ENCODE measurements at places on chromosomes 7 and 10.
A peak's percentile ranks its signal among the peaks of the same experiment; 100 is the strongest.

DNA sequence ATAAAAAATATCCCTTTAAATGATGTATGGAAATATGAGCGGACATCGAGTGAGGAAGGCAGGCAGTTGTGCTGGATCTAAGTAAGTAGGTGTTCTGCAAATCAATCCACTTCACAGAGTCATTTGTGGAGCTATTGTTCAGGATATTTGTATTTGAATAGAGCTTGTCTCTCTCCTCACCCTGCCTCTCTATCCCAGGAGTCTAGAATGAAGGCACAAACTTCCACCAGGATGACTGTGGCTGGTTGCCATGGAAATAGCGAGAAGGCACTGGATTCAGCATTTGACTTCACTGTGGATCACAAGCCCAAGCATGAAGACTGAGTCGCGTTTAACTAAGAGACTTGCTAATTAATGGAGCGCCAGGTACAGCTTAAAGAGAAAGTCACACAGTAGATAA, 53.2 kb downstream of the NPY start:
- DNase-seq: no peak

DNA sequence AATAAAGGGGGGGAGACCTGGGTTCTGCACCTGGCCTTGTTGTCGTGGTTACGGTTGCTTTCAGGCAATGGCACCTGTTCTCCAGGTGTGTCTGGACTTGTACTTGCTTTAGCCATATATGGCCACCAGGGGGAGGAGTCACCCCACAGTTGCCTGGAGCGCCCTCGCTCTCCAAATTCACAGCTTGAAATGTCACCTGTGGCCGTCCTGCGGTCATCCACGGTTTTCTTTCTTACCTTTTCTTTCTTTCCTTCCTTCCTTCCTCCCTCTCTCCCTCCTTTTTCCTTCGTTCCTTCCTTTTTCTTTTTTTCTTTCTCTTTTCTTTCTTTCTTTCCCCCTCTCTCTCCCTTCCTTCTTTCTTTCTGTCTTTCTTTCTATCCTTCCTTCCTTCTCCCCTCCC, 157.2 kb upstream of the ZNF92 start:
- DNase-seq: peak; percentile 23

DNA sequence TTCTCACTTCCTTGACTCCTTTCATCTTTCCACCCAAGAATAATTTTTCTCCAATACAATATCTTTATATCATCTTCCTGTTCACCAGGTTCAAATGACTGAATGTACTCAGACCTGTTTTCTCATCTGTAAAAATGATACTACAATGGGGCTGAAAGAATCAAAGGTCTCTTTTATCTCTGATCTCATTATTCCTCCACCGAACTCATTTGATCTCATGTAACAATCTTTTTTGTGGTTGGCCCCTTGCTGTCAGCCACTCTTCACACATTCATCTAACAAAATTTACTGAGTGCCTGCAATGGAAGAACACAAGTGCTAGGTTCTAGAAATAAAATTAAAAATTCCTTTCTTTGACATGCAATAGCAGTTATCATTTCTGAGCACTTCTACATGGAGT, 65.0 kb downstream of the GRM8 start:
- DNase-seq: no peak

GRCh38 chr10:86710987-86711512, 42.7 kb downstream of the LDB3 start:
- DNase-seq: peak; percentile 93

GRCh38 chr10:69010151-69010640, 21.6 kb downstream of the KIFBP start:
- DNase-seq: no peak

GRCh38 chr7:110809832-110810231, 281.1 kb upstream of the LRRN3 start:
- no peak for DNase-seq

DNA sequence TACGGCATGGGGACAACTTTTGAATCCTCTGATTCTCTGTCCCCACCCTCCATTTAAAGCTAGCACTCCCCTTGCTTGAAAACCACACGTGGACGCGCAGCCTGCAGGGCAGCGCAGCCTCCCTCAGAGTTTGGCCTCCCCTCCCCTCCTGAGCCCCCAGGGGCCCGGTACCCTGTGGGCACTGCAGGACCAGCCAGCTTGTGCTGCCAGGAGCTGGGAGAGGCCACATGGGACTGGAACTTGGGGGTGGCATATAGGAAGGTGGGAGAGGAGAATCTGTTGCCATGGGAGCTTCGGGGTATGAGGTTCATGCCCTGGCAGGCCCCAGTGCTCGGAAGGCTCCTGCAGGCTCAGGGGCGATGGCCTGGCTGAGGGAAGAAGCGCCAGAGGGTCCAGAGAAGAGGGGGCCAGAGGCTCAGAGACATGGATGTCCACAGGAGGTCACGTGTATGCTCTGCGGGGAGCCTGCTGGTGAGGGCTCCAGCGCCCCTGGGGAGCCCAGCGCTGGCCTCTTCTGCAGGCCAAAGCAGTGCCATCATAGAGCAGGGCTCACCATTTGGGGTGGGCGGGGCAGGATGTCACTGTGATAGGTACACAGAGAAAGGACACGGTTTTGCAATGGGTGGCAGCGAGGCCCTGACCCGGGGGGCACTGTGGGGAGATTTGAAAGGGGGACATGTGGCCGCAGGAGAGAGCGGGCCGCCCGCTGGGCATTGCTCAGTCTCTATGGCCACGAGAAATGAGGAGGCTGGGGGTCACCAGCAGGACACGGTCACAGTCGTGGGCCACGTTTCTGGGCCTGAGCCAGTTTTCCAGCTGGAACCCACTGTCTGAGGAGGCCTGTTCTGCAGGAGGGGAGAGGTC, 64.2 kb downstream of the GLRX3 start:
- no peak for DNase-seq

DNA sequence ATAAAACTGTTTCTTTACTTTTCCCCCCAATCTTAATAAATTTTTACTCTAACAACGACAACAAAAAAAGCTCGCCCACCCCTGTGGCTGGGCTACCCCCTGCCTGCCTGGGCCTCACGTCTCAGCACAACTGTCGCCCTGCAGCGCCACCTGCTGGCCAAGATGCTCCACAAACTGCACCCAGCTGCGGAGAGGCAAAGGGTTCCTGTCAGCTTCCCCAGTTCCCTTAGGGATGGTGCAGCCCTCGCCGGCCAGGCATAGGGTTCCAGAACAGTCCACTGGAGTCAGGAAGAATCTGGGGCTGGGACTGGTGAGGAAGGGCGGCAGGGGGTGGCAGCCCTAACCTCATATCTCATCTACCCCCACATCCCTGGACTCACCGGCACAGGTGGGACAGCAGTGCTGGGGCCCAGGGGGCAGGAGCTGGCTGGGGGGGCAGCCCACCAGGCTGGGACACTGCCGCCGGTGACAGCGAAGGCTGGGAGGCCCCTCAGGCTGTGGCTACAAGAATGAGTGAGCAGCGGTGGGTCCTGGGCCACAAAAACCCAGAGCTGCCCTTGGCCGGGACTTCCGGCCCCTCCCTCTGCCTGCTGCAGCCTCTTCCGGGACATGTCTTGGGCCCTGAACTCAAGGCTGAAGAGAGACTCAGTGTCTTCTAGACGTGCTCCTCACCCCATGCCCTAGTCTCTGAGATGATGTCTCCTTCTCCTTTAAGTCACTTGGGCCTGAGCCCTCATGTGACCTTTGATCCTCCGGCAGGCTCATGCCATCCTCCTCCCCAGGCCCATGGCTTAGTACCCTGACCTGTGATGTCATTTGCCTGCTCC, 21.2 kb downstream of the ATP6V1F start:
- DNase-seq: peak; percentile 58

DNA sequence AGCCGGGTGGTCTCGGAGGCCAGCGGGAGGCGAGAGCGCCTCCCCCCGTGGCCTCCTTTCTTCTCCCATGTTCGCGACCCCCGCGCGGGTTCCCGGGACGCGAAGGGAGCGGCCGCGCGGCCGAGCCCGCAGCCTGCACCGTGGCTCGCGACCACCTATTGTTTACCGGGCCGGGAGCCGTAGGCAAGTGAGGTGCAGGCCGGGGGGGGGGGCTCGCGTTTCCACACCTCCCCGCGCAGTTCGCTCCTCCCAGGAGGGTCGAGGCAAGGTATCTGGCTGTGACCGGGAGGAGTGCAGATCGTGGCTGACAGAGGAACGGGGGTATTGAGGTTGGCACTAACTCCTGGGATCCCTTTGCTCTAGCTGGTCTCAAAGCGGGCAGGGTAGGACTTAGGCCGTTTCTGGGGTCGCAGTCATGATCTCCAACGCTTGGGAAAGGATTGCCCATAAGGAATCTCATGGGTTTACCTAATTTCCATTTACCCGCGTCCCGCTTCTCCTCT, 734 bp downstream of the PTPN12 start:
- peak; percentile 40 for DNase-seq

DNA sequence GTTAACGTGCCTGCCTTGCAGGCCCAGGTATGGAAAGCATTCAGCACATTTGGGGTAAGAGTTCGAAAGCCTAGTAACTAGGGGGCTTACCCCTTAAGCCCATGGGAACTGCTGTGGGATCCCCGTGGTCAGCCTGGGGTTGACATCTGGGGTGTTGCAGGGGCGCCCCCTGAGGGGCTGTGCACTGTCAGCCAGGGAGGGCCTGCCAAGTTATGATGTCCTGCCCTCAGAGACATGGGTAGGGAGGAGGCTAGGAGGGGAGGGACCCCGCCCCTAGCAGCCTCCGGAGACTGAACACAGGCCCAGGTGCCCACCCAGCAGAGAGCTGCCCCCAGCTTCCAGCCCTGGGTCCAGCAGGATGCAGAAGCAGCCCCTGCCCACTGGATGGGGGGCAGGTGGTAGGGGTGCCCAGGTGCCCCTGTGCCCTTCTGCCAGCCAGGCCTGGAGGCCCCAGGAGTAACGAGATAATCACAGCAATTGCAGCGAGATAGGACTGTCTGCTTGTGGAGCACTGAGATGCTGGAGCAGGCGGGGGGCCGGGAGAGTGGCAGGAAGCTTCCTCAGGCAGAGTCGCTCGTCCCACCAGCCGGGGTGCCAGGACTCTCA, 153.3 kb downstream of the UBE2H start:
- DNase-seq: no peak

DNA sequence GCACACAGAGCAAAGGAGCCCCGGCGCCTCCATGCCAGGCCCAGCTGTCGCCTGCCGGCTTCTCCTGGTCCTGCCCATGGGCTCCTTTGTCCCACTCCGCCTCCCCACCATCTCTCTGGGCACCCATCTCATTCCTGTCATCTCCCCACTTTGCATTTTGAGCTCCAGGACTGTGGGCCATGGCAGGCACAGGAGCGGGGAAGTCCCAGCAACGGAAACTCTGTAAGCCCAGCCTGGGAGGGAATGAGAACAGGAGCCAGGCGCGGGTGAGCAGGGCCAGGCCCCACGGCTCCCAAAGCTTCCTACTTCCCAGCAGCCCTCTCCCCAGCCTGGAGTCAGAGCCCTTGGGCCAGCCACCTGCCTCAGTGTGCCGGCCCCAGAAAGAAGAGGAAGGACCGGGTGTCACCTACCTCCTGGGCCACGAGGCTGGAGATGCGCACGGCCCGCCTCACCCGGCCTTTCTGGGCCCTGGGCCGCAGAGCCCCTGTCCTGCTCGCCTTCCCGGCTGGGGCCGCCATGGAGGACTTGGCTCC, 23.1 kb downstream of the KCNH2 start:
- DNase-seq: no peak

Data from fibroblast of skin of right biceps (primary cell).